ENCODE measurements at places on chromosomes 4 and X. TPM values are rescaled to one million over a fixed set of nuclear protein-coding genes. Genes with fewer than 3 reads are reported as not detected.

DTHD1 gene
- not detected for total RNA-seq

DNA sequence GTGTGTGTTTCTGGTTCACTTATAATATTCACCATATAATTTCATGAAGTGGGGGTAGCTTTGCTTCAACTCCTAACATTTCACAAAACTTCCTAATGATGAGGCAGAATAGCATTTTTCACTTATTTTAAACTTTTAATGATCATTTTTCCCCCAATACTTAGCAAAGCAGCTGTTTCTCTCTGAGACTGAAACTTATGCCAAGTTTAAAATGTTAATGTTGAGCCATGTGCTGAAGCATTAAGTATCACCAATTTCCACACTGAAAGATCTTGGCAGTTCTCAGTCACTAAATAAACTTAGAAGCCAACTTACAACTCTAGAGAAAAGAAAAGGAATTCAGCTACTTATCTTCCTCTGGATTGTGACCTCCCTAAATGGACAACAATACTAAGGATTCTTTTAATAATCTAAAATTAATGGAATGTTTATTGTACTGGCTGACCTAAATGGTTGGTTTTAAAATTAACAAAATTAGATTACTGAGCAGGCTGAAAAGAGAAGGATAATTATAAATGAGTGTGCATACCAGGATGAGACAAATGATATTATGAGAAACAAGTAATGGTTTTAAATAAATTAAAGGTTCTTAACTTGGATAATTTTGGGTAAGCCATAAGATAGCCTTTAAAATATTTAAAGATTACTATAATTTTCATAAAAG lies 1429.4 kb upstream of the ADGRL3 start:
- DNase-seq: no peak
- no peaks in the 10 kb centered on the region for H3K4me1 ChIP-seq
- H3K27ac ChIP-seq: no peak overlapping the region
- no peaks in the 10 kb centered on the region for H3K27me3 ChIP-seq
- no peaks in the 10 kb centered on the region for H3K36me3 ChIP-seq
- no peak overlapping the region for H3K4me3 ChIP-seq

KLB gene
- total RNA-seq: not detected

GRCh38 chr4:81508411-81509185 lies 36.9 kb upstream of the RASGEF1B start:
- H3K27ac ChIP-seq: no peak overlapping the region
- no peaks in the 10 kb centered on the region for H3K27me3 ChIP-seq
- no peak overlapping the region for H3K4me3 ChIP-seq
- no peak for DNase-seq

DNA sequence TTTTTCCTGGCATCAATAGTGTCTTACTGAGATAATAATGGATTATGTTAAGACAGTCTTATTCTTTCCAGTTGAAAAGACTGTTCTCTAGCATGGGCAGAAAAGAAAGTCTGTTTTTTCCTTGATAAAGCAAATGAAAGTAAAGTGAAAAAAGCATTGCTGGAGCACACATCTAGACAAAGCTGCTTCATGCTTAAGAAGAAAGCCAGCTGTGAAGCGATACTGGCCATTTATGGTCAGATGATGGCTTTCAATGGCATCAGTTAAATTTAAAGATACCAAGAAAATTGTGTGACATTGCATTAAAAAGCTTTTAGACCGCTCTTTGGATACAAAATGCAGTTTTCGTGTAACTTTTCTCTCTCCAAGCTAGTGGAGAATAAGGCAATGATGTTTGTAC lies 242.1 kb upstream of the TRAM1L1 start:
- H3K4me1 ChIP-seq: no peaks in the 10 kb centered on the region
- no peaks in the 10 kb centered on the region for H3K36me3 ChIP-seq
- DNase-seq: no peak
- no peaks in the 10 kb centered on the region for H3K27me3 ChIP-seq
- H3K27ac ChIP-seq: no peak overlapping the region
- H3K4me3 ChIP-seq: no peak overlapping the region

- H3K36me3 ChIP-seq: no peaks in the 10 kb centered on the region
- peaks cover 7% of the 10 kb centered on the region for H3K4me1 ChIP-seq
- no peaks in the 10 kb centered on the region for H3K27me3 ChIP-seq
- DNase-seq: peak; percentile 39
- no peak overlapping the region for H3K27ac ChIP-seq
- no peak overlapping the region for H3K4me3 ChIP-seq
These were observed 383.6 kb downstream of the BMPR1B start for GRCh38 chr4:95141361-95141760.

GRCh38 chr4:56757261-56757746 lies 64.2 kb downstream of the SPINK2 start:
- H3K4me1 ChIP-seq: peaks cover 25% of the 10 kb centered on the region
- H3K4me3 ChIP-seq: peak overlapping the region; percentile 13
- no peaks in the 10 kb centered on the region for H3K36me3 ChIP-seq
- DNase-seq: peak; percentile 88

FRMPD3 gene
- total RNA-seq: not detected

PCDH7 gene
- 0.38 TPM for total RNA-seq

DNA sequence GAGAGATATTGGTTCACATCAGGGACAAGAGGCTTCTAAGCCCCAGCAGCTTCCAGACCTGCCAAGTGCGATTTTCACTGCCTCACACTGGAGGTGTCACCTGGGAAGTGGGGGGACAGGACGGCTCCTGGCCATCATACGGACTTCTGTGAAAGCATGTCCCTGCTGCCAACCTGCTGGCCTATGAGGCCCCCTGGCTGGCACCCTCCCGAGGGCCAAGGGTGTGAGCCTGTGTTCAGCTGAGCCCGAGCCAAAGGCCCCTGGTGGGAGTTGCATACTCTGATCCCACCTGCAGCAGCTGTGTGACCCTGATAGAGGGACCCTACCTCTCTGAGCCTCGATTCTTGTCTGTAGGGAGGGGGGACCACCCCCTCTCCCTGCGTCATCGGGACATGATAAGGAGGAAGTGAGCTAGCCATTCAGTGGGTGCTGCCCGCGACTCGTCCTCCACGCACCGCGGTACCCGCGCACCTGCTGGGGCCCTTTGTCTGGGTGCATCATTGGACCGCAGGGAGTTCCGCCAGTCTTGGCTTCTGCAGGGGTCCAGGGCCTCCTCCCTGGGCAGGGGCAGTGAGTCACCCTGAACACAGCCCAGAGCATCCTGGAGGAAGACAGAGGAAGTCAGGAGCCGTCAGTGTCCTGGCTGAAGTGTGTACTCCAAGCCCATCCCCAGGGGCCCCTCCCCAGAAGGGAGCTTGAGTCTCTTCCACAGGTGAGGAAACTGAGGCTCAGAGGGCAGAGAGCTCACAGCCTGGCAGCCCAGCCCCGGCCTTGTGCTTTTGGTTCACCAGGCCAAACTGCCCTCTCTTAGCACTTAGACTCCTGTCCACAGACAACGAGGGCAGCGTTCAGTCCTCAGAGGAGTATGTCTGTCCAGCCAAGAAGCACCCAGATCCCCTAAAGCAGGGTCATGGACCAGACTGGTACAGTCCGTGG lies 24.1 kb downstream of the C4orf50 start:
- H3K27ac ChIP-seq: no peak overlapping the region
- H3K4me3 ChIP-seq: no peak overlapping the region
- H3K27me3 ChIP-seq: no peaks in the 10 kb centered on the region
- H3K36me3 ChIP-seq: no peaks in the 10 kb centered on the region

- no peak overlapping the region for H3K4me3 ChIP-seq
- peak; percentile 49 for DNase-seq
- H3K36me3 ChIP-seq: no peaks in the 10 kb centered on the region
- no peak overlapping the region for H3K27ac ChIP-seq
These were observed 126.7 kb upstream of the AMOT start for GRCh38 chrX:112967341-112967740.

P2RY10 gene
- not detected for total RNA-seq

GRCh38 chr4:179145746-179146525 lies 1703.7 kb upstream of the AGA start:
- no peaks in the 10 kb centered on the region for H3K4me1 ChIP-seq
- no peaks in the 10 kb centered on the region for H3K27me3 ChIP-seq
- H3K36me3 ChIP-seq: no peaks in the 10 kb centered on the region
- DNase-seq: no peak

KDM6A gene
- total RNA-seq: 31.2 TPM

DNA sequence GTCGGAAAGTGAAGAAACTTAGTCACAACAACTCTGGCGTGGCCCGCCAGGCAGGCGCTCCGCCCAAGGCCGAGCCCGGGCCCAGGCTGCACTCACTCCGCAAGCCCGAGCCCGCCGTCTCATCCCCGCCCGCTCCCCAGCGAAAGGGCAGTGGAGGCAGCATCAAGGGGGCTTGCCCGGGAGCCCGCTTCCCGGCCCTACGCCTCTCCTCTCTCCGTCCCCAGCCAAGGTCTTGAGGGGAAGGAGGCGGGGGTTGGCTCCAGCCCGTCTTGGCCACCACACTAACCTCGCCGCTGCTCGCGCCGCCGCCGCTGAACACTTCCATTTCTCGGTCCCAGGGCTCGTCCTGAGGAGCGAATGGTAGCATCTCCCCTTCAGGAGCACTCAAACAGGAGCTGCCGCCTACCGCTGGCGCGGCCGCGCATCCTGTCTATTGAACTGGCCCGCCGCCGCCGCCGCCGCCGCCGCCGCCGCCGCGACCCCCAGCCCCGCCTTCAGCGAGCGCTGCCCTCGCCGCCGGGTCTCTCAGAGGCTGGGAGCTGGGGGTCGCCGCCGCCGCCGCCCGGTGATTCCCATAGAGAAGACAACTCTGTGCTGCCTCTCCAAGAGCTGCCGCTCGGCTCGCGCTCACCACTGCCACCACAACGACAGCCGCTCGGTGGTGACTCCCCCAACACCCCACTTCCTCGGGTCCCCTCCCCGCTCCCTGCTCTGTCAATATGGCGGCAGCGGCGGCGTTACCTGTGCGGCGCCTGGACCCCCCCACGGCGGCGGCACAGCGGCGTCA lies at the start of gene RPS6KA6:
Gene RPS6KA6, minus strand, starts transcription at position 667 of the 787 bp plus-strand sequence. Its CDS starts 300 bp downstream, at position 367.
- no peak within 1 kb of the TSS for H3K27ac ChIP-seq
- no peaks in the 10 kb centered on the region for H3K4me1 ChIP-seq
- peak within 1 kb of the TSS; percentile 84 for H3K4me3 ChIP-seq
- H3K36me3 ChIP-seq: no peaks in the 10 kb centered on the region
- H3K27me3 ChIP-seq: no peaks in the 10 kb centered on the region
- peak; percentile 63 for DNase-seq

GRCh38 chrX:150844016-150844415 lies 54.5 kb downstream of the CD99L2 start:
- H3K36me3 ChIP-seq: no peaks in the 10 kb centered on the region
- no peak overlapping the region for H3K4me3 ChIP-seq
- no peak for DNase-seq

- no peaks in the 10 kb centered on the region for H3K36me3 ChIP-seq
- H3K4me1 ChIP-seq: peaks cover 20% of the 10 kb centered on the region
- peak overlapping the region; percentile 65 for H3K4me3 ChIP-seq
- DNase-seq: peak; percentile 45
These were observed 10.0 kb upstream of the ELF4 start for GRCh38 chrX:130120321-130120731.

G6PD gene
- total RNA-seq: 66.0 TPM

All from GM23248 (cell line).